Kidney capillary endothelial cell (primary cell): ENCODE measurements at places on chromosomes 3 and 15.

- peak; percentile 95 for DNase-seq
Measured at GRCh38 chr3:146177072-146177471, 16.1 kb upstream of the PLOD2 start.

DNA sequence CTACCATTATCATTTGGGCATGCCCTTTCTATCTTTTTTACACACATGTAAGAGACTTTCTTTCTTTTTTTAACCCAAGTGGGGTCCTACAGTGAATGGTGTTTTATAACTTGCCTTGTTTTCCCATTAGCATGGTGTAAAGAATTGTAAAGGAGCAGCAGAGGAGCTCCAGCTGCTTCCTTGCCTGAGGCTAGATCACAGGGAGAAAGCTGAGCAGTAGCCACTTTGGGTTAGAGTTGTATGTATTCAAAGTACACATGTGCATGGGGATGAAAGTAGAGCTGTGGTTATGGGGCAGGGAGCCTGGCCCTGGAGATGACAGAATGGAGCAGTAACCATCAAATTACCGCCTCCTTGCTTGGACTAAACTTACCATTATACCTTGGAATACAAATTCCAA lies 231.1 kb upstream of the PDZRN3 start:
- DNase-seq = no peak

DNA sequence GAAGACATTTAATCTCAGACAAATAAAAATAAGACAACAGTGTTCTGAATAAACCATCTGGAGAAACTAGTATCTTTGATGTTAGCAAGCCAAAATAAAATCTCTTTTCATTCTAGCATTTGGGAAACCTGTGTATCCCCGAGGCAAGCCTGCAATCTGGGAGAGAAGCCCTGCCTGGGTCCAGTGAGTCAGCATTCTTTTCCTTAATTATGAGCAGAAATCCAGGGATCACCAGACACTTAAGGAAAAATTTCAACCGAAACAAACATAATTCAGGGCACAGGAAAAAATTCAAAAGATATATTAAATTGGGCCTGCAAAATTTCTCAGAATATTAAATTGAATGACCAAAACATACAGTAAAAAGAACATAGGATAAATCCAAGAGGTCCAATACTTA lies 4.2 kb downstream of the NCBP2 start:
- no peak for DNase-seq

DNA sequence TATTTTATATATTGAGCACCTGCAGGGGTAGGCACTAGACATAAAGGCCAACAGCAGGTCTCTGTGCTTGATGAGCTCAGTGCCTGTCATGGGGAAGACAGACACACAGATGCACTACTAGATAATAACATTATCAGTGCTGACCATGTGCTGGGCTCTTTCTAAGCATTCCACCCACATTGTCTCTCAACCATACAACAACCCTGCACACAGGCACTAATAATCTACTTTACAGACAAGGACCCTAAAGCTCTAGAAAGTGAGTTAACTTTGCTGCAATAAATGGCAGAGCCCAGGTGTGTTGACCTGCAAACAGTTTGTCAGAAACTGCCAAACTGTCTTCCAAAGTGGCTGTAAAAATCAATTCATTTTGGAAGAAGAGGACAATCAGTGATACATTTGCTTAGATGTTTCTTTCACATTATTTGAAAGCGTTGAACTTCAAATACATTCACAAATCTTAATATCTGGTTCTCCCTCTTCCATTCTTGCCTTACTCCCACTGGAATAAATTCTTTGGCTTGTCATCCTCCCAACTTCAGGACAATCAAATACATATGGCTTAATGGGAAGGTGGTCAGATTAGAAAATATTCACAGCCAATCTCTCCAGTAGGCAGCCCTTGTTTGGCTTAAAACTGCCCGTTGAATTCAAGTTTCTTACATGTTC lies 11.0 kb upstream of the PP2D1 start:
- no peak for DNase-seq

- no peak for DNase-seq
Measured at GRCh38 chr3:10707400-10708215, 108.4 kb upstream of the SLC6A11 start.

DNA sequence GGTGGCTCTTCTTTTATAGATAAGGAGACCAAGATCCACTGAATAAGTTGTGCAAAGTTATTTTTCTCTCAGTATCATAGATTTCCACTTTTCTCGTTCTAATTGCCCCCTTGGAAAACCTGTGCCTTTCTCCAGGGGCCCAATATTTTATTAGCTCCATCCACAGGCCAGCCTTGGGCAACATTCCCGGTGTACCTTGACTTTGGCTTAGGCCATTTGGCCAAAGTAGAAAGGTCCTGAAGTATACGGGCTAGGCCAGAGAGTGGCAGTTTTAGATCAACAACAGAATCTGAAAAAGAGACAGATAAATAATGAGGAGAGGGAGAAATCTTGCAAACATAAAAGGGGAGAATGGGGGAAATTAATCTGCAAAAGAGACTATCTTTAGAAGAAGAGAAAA lies 91.7 kb upstream of the CHMP2B start:
- no peak for DNase-seq

DNA sequence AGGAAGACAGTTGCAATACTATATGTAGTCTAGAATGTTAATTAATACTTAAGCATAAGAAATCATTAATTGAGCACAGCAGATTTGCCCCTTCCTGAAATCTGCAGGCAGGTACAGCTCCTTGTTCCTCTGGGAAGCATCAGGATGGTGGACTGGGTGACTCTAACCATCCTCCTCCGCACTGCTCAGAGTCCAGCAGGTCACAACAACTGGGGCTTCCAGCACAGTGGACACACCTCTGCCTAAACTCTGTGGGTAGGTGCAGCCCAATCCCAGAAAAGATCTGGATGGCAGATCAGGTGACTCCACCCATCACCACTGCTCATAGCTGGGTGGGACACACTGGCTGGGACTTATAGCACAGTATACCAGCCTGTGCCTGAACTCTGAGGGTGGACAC lies 189.9 kb upstream of the TMCO5A start:
- DNase-seq = no peak

- no peak for DNase-seq
Measured at GRCh38 chr3:47202542-47202941, 38.6 kb upstream of the SETD2 start.

- DNase-seq = no peak
Measured at GRCh38 chr3:151382671-151383070, 1.9 kb downstream of the P2RY12 start.

DNA sequence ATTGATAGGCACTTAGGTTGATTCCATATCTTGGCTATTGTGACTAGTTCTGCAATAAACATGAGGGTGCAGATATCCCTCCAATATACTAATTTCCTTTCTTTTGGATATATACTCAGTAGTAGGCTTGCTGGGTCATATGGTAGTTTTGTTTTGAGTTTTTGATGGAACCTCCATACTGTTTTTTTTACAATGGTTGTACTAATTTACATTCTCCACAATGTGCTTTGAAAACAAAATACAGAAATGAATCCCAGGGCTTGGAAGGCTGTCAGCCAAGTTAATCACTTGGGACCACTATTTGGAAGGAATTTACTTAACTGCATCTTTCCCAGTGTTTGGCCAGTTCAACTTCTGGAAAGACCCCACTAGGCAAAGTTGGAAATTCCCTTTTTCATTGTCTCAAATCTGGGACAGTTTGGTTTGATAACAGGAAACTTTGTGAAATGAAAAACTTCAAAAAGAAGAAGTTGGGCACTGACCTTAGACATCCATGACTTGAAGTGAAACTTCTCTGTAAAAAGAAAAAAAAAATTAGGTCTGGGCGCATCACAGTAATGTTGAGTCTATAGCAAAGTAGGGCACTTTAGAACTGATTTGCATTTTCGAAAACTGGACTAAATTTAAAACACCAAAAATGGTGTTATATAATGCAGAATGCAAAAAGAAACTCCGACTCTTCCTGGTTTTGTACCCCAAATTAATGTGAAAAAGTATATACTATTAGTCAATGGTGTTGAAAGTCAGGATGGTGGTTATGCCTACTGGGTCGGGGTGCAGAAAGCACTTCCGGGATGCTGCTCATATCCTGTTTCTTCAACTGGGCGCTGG lies 6.0 kb downstream of the CTSH start:
- no peak for DNase-seq

- DNase-seq = no peak
Measured at GRCh38 chr3:68854170-68854569, 78.2 kb downstream of the TAFA4 start.

GRCh38 chr3:129360705-129361460 lies 67.6 kb downstream of the EFCAB12 start:
- DNase-seq = no peak

DNA sequence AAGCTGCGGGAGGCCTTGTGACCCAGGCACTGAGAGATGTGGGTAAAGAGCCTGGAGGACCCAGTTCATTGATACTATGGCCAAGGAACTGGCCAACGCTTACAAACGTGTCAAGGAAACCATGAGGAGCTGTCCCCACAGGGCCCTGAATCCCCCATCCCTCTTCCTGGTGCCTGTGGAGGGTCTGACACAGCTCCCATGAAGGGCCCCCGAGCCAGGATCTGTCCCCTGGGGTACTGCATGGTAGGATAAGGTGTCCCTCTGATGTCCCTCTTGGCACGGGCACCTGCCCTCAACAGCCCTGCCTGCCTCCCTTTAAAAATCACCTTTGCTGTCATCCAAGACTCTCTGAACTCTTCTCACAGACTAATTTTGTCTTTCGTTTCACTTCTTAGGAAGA lies 122.4 kb downstream of the ADCY5 start:
- no peak for DNase-seq

DNA sequence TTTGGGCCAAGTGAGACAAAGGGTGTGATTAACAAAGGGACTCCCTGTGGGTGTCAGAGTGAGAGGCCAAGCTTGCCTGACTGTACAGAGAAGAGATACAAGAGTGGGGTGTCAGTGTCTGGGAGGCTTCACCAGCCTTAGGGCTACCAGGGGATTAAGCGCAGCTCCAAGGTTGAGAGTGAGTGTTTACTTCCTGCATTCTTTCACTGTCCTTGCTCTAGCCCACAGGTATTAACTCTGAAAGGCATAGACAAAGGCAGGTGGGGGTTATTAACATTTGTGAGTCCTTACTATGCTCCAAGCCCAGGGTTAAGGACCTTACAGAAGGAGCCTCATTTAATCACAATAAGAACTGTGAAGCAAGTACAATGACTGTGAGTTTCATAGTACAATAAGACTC lies 107.6 kb downstream of the IL20RB start:
- no peak for DNase-seq

- DNase-seq = no peak
Measured at GRCh38 chr3:16474216-16474615, 39.3 kb downstream of the RFTN1 start.

GRCh38 chr3:13492048-13492447 lies 11.9 kb downstream of the HDAC11 start:
- DNase-seq = no peak

GRCh38 chr15:70111203-70112073 lies 13.7 kb upstream of the TLE3 start:
- peak; percentile 61 for DNase-seq

- DNase-seq = no peak
Measured at GRCh38 chr3:137382005-137382594, 382.0 kb upstream of the SOX14 start.

DNA sequence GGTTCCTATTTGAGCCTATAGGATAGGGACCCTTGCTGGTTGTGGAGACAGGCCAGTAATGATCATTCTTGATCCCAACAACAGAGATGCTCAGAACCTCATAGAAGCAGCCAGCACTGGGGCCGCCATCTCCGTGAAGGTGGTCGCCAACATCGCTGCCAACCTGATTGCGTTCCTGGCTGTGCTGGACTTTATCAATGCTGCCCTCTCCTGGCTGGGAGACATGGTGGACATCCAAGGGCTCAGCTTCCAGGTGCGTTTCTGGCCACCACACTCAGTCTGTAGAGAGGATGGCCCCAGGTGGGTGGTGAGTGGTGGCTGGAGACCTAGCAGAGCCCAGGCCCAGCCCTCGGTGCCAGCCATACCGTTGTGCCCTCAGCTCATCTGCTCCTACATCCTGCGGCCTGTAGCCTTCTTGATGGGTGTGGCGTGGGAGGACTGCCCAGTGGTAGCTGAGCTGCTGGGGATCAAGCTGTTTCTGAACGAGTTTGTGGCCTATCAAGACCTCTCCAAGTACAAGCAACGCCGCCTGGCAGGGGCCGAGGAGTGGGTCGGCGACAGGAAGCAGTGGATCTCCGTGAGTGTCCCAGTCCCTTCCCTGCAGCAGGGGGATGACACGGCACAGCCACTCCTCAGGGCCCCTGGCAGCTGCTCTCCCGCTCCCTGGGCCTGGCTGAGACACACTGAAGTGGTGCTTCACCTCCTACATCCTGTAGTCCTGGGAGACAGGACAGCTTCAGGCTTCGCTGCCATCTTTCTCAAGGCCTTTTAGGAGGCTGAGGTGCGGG lies 46.5 kb upstream of the PDE8A start:
- no peak for DNase-seq

DNA sequence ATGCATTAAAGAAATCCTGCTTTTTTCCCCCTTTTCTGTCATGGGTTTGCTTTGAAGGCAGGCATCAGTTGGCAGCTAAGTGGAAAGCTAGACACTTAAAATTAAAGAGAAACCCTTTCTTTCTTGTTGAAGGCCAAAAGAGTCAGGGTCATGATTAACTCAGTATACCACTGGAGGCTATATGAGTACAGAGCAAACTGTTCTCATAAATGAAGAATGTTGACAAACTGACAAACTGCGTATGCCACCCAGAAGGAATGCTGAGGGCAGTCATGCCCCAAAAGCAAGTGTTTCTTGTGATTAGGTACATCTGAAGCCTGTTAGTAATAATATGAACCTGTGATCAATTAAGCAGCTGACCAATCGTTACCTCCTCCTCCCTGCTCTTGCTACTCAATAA lies 43.6 kb upstream of the COL6A6 start:
- DNase-seq = no peak
